ENCODE measurements at places on chromosomes 6 and 20.

DNA sequence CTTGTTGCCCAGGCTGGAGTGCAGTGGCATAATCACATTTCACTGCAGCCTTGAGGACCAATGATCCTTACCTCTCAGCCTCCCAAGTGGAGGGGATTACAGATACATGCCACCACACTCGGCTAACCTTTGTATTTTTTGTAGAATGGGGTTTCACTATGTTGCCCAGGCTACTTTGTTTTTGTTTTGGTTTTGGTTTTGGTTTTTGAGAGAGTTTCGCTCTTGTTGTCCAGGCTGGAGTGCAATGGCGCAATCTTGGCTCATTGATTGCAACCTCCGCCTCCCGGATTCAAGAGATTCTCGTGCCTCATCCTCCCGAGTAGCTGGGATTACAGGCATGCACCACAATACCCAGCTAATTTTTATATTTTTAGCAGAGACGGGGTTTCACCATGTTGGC is 105.5 kb downstream of the BMP7 start:
- DNase-seq, result no peak

DNA sequence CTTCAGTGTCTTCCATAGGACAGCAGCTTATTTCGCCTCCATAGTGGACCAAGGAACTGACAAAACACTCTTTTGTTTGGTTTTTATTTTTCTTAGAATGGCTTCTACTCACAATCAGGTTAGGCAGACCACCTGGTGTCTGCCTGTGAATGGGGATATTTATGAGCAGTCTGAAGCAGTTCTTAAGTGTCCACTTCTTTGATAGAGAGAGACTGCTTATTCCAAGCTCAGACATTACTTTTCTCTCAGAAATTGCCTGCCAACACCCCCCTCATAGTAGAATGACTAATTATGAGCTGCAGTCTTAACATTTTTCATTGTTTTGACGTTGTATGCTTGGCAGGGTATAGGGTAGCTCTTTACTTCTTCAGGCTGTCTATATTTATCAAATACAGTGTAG is 174.7 kb downstream of the ZFAND3 start:
- DNase-seq, result no peak

GRCh38 chr6:165808021-165808420 is 145.0 kb upstream of the PDE10A start:
- no peak for DNase-seq

DNA sequence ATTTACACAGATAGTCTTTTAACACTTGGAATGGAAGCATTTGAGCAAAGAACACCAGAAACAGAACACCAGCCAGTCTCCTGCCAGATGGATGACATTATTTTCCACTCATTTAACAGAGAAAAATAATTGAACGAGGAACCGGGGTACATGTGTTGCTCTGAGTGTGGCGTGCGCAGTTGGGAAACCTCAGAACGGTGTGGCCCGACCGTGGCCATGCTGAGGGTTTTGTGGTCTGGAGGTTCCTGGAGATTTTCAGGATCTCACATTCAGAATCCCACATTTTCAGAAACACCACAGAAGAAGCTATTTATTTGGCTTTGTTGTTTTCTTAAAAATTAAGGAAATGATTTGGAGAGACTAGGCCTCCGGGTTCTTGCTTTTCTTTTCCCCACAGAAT is 126.9 kb upstream of the QKI start:
- no peak for DNase-seq

DNA sequence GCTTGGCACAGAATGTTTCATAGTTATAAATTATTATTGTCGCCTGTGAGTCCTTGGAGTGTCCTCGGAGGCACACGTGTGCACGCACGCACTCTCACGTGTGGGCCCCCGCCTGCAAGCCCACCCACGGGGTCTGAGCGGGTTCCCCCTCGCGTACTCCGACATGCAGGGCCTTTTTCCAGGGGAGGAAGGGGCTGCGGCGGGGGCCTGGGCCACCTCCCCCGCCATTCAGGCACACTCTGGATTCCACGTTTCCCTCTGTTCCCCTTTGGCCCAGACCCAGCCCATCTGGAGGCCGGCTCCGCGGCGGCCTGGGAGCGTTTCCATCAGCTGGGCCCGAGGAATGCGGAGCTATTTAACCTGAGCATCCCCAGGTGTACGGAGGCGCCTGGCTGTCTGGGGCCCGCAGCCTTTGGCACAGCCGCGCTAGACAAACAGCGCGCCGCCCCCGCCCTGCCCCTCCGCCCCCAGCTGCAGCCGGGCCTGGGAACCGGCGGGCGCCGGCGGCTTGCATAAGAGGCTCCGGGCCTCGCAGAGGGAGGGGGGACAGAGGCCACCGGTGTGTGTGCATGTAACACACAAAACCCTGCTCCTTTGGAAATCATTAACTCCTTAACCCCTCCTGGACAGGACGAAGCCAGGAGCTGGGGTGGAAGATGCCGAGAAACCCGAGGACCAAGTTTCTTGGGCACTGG is 3.3 kb downstream of the ID1 start:
- DNase-seq, result peak; percentile 33
